ENCODE measurements at places on chromosomes 5 and 9. TPM values are rescaled to one million over a fixed set of nuclear protein-coding genes. Genes with fewer than 3 reads are reported as not detected.

FGF1 gene
- total RNA-seq = 9.7 TPM

GRCh38 chr5:54834121-54834842 lies 151.1 kb downstream of the ESM1 start:
- no peak for DNase-seq

GRCh38 chr5:31329715-31330114 lies 136.2 kb downstream of the CDH6 start:
- no peak for DNase-seq

CCNO gene
- 5.3 TPM for total RNA-seq

IFNA2 gene
- not detected for total RNA-seq

DNA sequence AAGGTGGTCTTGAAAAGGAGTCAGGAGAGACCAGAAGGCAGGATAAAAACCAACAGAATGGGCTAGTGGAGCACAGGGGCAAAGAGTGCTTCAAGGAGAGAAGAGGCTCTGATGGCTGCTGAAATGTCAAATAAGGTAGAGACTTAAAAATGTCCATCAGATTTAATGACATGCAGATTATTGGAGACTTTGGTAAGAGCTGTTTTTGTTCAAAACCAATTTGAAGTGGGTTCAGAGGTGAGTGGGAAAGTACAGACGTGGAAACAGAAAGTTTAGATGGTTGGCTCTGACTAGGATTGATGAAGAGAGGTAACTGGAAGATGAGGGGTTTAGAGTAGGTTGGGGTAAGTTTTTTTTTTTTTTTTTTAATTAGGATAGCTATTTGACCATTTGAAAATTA lies 14.1 kb downstream of the SLC25A46 start:
- DNase-seq = no peak

- DNase-seq = no peak
These were observed 91.2 kb downstream of the RFX3 start for GRCh38 chr9:3434594-3434993.

FUT7 gene
- total RNA-seq = not detected

- DNase-seq = peak; percentile 29
These were observed 40.7 kb upstream of the RAD23B start for GRCh38 chr9:107242073-107243030.

- DNase-seq = no peak
These were observed 261.5 kb downstream of the FANCC start for GRCh38 chr9:95055851-95056551.

DNA sequence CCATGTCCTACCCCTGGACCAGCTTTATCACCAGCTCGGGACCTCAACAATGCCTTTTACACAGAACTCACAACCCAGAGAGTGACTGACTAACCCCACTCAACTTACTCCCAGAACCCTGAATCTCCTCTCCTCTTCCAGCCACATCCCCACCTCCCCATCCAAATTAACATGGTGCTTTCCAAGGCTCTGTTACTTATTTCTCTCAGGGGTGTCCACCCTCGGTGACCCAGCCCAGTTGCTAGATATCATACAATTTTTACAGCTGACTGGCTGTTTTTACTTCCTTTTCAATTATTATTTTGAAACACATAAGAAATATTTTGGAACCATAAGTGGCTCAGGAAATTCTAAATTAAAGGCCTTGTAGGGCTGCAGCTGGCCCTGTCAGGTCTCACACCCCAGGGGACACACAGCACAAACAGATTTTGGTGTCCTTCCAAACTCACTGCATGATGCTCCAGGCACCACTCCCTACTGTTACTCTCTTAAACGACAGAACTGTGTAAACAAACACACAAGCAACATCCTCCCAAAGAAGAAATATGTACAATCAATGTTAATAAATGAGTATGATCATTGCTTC lies 180.6 kb downstream of the ADAMTS12 start:
- DNase-seq = no peak

- DNase-seq = no peak
These were observed 71.8 kb downstream of the NRG2 start for GRCh38 chr5:139971202-139971725.

ANKRD20A1 gene
- 0.07 TPM for total RNA-seq

DNA sequence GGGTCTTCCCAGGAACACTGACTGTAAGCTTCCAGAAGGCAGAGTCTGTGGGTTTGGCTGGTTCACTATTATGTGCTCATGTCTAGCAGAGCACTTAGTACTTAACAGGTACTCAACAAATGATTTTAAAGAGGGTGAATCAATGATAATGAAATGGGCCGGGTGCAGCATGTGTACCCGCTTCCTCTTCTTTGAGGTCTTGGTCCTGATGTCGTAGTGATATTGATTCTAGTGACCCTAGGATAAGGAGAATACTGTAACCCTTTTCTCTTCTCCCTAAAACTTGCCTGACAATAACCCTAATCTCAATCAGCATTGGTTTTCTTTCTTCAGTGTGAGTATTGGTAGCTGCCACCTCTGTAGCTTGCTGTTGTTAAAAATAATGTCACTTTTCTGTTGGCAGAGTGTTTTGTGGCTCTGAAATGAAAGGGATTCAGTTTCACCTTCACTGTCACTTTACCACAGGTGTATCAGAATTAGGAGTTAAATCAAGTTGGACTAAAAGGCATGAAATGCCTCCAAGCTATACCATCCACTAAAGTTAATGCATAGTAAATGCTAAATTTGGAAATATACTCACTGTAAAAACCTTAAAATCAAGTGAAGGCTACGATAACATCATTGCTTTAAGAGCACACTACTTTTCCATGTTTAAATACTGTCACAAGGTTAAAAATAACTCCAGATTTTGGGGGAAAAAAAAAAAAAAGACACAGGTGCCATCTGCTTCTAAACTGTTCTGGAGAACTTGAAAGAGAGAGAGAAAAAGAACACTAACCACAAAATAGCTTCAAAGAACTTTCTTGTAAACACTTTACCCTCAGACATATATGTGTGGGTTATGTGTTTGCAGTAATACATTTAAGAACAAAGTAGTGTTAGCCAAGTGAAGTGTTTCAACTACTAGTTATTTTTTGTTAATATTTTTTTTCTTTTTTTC lies 6.0 kb downstream of the CAMK4 start:
- no peak for DNase-seq

LMX1B gene
- total RNA-seq = 1.2 TPM

All from PC-3 (cell line).